Activated gamma-delta T cell treated with anti-CD3 and anti-CD28 coated beads, Interleukin-2, amount 50 U/mL, for 16 hours (primary cell): ENCODE measurements at places on chromosomes 4 and X.

- DNase-seq, result no peak
Measured at GRCh38 chr4:2799224-2799911, 6.5 kb downstream of the SH3BP2 start.

DNA sequence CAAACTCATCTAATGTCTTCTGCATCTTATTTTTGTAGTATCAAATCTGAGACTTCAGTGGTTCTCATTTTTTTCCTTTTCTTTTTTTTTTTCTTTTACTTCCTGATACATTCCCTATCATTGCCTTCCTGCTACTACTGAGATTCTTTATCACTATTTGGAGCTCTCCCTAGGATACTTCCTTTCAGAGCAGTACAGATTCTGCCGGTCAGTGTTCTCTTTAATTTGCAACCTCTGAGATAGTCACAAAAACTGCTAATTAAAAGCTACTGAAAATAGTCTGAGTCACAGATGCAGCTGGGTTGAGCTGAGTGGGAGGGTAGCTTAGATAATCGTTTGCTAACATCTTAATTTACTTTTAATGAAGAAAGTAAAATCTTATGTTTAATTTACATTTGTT, 1279.7 kb downstream of the ARAP2 start:
- DNase-seq, result no peak

DNA sequence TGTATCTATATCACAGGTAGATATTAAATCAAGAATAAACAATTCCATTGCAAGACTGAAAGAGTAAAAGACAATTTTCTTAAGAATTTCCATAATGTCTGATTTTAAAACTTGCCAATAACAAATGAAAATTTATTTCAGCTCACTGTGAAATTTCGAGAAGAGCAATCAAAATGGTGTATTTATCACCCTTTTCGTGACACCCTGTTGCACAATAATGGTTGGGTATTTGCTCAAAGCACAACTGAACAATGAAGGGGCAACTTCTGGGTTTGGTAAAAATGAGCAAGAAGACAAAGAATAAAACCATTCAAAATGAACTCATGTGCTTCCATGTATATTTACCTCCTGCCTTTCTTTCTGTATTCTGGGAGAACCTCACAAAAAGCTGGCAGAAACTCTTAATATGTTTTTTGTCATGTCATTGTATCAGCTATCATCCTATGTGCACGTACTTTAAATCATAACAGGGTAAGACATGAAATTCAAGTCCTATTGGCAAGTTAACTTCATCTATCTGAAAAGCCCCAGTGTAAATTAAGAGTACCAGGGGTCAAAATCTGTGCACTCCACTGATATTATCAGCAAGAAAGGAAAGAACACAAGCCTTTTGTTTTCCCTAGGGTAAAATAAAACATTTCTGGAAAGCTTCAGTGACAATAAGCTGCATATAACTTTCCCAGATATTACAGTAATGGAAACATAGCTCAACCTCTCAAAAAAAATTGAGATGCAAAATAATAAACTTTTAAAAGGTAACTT, 126.9 kb upstream of the CBR4 start:
- no peak for DNase-seq

GRCh38 chrX:14554131-14554715, 24.9 kb downstream of the GLRA2 start:
- DNase-seq, result no peak

DNA sequence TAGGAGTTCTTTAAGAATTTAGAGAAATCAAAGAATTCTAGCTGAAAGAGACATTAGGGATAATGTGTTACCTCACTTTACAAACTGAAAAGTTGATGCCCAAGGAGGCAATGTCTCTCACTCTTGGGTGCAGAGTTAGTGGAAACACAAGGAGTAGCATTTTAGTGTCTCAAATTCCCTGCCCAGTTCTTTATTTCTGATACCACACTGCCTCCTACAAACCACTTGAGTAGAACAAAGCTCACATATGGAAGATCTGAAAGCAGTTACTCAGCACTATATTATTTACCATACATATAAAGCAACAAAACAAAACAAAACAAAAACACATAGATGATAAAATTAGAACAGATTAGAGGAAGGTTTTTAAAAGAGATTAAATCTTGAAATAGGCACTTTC, 124.2 kb downstream of the REELD1 start:
- no peak for DNase-seq

DNA sequence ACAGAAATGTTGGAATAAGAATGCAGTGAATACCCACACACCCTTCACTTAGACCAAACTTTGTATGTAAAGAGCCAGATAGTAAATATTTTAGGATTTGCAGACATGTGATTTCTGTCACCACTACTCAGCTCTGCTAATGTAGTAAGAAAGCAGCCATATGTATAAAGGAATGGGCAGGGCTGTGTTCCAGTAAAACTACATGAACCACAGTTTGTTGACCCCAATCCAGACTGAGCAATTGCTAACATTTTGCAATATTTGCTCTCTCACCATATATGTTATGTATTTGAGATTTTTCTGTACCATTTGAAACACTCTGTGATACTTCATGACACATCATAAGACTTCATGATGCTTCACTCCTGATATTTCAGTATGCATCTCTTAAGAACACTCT, 32.0 kb upstream of the TBC1D1 start:
- no peak for DNase-seq

GRCh38 chr4:6500481-6501140, 28.2 kb upstream of the PPP2R2C start:
- no peak for DNase-seq

DNA sequence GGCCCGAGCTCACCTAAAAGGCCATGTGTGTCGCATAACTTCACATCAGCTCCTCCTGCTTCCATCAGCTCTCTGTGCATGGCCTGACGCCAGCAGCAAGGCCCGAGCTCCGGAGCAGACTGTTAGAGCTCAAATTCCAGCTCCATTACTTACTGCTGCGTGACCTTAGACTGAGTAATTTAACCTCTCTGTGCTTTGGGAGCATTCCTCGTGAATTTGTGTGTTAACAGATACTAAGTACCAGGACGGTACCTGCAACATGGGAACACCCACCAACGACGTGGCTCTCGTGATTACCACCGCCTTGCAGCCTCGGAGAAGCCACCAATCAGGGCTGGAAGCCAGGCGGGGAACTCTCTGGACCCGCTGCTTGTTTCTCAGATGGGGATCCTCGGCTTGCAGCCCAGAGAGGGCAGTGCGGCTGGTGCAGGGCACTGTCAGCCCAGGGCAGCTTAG, 12.9 kb downstream of the LETM1 start:
- DNase-seq, result no peak

DNA sequence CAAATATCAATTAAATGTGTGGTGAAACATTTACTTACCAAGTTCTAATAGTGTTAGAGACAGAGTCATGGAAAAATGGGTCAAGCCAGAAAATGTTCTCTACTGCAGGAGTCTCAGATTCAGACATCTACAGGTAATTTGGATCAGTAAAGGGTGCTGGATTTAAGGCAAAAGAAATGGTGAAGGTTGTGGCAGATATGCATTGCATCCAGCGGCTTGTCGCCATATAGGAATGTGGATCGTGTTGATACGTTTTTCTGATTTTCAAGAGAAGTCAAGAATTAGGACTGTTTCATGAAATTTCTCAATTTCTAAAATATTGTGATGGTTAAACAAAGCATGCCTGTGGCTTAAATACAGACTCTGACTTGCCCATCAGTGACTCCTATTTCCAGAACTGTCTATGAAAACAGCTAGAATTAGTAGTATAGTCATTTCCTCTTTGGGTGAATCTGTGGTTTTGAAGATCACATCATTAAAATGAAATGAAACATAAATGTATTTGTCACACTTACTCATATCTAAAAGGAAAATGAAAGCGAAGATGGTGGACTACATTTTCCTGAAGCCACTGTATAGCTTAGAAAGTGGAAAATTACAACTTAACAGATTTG, 110.1 kb upstream of the VEGFC start:
- DNase-seq, result no peak

DNA sequence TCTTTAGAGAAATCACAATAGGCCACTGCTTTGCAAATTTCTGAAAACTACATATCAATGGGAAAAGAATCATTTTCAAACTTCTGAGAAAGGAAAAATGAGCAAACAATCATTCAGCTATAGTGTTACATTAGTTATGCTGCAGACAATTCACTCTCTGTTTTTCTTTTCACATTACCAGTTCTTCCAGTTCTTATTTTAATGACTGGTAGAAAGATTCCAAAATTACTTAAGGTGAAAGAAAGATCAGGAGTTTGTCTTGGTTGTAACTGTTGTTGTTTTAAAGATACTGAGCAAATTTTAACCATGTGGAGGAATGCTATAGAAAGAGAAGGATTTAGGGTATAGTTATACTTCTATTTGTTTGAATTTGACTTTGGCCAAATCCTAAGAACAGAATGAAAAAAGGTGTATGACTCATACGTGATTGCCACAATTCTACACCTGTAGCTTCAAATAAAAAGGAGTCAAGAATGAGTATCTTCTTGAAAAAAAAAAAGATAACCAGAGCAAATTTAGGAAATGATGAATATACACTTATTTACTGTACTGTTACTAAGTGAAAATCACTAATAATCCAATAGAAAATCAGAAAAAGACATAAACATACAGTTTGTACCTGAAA, 21.0 kb upstream of the RASGEF1B start:
- no peak for DNase-seq

DNA sequence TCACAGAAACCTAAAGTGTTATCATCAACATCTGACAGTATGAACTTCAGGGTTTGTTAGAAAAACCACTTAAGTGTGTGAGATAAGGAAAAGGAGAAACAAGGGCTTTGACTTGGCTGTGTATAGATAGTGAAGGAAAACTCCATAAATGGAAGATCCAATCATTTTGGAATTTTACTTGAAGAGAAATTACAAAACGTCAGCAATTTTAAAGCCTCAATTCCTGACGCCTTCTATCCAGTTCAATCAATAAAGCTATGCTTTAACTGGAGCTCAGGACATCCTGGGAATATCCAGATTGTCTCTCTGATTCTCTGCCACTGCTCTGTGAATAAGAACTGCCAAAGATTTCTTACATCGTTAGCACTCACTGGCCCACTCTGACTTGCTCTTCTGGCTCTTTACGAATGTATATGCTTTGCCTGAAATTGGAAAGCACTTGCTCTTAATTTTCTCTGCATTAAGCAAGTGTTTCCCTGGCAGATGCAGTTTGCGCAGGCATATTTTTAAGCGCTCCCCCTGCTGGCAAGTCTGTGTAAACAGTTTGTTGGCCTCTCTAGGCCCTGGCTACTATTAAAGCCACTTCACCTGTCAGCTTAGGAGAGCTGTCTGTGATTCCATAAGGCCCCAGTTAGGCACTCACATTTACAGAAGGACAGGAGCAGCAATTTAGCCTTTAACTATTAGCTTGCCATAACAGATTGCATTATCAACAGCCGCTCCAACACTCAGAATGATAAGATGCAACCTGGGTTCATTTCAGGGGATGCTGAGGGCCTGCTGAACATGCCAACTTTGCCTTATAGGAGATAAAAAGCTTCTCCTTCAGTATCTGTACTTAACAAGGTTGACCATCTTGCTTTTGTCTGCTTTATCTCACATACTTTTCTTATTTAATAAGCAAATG, 251.4 kb upstream of the DDX53 start:
- DNase-seq, result peak; percentile 6

DNA sequence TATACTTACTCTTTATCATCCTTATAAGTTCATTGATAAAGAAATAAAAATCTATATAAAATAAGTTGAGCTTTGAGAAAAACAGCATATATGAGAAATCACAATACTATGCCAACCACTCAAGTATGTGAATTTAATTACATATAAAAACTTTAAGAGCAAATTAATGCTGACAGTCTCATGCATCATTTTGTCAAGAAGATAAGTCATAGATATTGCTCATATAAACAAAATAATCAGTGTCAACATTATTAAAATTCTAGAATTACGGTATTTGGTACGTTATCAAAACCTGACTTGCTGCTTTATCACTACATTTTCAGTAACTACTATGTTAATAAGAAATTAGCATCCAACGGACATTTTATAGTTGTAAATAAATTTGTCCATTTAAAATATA, 111.2 kb downstream of the FBXO8 start:
- DNase-seq, result no peak

- no peak for DNase-seq
Measured at GRCh38 chrX:153992180-153992579, 19.6 kb downstream of the TMEM187 start.

GRCh38 chrX:1248331-1249061, 20.1 kb upstream of the CSF2RA start:
- no peak for DNase-seq

DNA sequence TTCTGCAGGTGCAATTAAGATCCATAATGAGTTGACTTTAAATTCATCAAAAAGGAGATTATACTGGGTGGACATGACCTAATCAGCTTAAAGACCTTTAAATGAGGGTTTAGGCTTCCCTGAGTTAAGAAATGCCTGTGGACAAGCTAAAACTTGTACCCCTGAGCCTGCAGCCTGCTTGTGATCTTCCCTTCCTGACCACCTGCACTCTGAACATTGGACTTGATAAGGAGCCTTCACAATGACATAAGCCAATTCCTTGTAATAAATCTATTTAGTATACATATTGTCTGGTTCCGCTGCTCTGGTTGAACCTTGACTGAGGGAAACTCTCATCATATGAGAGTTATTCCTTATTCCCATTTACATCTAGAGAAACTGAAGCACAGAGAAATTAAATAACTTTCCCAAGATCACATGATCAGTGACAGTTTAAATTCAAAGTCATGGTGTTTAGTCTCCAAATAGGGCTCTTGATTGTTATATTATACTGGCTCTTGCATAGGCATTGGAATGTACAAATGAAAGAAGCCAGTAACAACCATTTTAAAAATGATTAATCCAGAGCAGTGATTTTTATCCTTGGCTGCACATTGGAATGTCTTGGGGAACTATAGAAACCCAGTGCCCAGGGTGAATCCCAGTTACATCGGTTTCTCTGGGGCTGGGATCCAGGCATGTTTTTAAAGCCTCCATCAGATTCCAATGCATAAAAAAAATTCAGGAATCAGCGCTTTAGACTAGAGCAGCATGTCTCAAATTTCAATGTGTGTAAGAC, 136.1 kb downstream of the MSL3 start:
- no peak for DNase-seq

- DNase-seq, result no peak
Measured at GRCh38 chr4:22814906-22815305, 122.2 kb downstream of the GBA3 start.

GRCh38 chrX:37796310-37796709, 16.5 kb downstream of the CYBB start:
- DNase-seq, result no peak

GRCh38 chrX:123648028-123648810, 84.6 kb downstream of the THOC2 start:
- DNase-seq, result no peak

- no peak for DNase-seq
Measured at GRCh38 chr4:35695003-35695402, 549.3 kb downstream of the ARAP2 start.

- DNase-seq, result no peak
Measured at GRCh38 chr4:185651137-185651677, 115.9 kb upstream of the PDLIM3 start.

GRCh38 chrX:79366873-79367749, at the start of gene ITM2A:
ITM2A (minus strand) TSS chrX:79367334; CDS start chrX:79367215, 119 bp downstream.
- peak; percentile 24 for DNase-seq

DNA sequence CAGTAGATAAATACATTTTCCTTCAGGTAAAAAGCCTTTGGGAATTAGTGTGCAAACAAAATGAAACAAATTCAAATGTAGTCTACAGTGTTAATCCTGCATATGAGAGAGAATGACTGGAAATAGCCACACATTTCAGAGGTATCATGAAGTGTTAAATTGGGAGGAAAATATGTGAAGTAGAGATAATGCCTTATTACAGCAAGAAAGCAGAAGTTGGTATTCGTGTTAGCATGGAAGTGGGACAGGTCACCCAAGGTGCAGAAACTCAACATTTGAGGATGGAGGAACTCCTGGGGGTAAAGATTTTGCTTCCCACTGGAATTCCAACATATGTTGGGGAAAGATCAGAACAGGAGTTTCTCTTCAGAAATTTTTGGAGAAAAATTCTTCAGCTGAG, 51.3 kb downstream of the EMCN start:
- no peak for DNase-seq
